ENCODE measurements at places on chromosomes 4 and X.

GRCh38 chr4:48602222-48602621, 112.2 kb downstream of the ZAR1 start:
- no peak for DNase-seq

DNA sequence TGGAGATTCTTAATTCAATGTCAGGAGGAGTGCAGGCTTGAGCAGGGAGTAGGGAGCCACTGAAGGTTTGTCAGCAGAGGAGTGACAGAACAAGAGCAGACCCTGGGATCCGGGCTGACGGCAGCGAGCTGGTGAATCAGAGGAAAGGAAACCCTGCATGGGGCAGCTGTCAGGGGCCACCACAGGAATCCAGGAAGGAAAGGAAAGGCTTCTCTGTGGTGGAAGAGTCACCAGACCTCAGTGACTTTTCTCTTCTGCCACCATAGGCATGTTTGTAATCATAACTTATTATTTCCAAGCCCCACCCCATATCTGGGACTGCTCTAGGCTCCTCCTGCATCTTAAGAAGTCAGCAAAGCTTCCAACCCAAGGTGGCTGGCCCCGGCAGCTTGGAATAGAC, 150.9 kb downstream of the BCOR start:
- DNase-seq: no peak

DNA sequence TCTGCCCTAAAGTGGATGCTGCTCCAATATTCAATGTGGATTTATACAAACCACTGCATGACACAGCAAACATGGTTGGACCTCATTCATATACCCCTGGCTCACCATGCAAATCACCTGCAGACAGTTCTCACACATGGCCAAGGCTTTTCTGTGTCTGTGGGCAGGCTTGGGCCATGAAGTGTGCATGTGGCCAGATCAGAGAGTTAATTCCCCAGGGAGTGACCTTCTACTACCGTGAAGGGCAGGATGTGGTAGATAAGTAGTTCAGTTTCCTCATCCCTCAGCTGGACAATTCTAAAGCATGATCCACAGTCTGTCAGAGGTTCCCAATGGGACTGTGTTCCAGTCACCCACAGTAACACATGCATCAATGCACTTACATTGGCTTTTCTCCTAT, 24.6 kb upstream of the BCLAF3 start:
- DNase-seq: no peak

DNA sequence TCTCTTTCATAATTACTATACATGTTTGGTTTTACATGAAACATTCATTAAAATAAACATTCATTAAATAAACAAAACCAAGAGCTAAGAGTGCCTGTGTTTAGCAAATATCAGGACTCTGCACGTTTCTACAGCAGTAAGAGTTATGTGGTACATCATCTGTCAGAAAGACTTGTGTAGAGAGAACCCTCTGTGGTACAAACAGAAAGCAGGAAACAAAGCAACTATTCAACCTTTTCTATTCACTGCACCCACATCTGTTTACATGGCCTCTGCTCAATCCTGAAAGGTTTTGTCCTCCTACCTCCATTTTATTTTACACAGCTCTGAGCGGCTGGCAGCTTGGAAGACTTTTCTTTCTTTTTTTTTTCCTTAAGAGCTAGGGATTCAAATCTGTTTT, 90.7 kb upstream of the PCDH18 start:
- DNase-seq: no peak
